Activated CD8-positive, alpha-beta T cell treated with anti-CD3 and anti-CD28 coated beads for 36 hours (primary cell): ENCODE measurements at places on chromosomes 6 and 20.

- no peak for DNase-seq
Measured at GRCh38 chr20:52681288-52681687, 290.9 kb upstream of the TSHZ2 start.

DNA sequence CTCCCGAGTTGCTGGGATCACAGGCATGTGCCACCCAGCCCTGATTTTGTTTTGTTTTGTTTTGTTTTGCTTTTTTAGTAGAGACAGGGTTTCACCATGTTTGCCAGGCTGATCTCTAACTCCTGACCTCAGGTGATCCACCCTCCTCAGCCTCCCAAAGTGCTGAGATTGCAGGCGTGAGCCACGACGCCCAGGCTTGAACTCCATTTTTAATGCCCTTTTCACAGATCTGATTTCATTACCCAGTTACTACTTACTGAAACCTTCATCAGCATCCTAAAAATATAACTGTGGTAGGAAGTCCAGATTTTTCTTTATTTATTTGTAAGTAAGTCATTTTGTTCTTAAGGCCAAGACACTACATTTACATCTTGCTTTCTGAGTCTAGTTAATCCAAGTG, 64.0 kb downstream of the HDDC2 start:
- no peak for DNase-seq

- no peak for DNase-seq
Measured at GRCh38 chr6:7685276-7685675, 40.6 kb upstream of the BMP6 start.

DNA sequence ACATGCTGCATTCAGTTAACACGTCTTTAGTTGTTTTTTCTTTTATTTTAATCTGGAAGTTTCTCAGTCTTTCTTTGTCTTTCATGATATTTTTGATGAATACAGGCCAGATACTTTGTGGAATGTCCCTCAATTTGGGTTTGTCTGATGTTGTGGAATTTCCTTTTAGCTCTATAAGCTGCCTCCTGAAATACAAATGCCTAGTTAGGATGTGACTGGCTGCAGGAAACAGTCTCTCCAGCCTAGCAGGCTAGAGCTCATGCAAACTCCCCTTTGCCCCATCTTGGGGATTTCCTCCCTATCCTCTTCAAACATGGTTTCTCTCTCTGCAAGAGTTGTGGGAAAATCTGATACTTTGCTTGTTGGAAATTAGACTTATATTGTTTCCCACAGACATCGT, 89.3 kb upstream of the JAG1 start:
- DNase-seq: no peak

DNA sequence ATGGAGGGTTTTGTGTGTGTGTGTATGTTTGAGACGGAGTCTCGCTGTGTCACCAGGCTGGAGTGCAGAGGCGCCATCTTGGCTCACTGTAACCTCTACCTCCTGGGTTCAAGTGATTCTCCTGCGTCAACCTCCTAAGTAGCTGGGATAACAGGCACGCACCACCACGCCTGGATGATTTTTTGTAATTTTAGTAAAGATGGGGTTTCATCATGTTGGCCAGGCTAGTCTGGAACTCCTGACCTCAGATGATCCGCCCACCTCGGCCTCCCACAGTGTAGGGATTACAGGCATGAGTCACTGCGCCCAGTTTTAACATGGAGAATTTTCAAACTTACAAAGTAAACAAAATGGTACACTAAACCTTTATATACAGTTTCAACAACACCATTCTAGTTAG, 22.8 kb downstream of the AMD1 start:
- DNase-seq: no peak

DNA sequence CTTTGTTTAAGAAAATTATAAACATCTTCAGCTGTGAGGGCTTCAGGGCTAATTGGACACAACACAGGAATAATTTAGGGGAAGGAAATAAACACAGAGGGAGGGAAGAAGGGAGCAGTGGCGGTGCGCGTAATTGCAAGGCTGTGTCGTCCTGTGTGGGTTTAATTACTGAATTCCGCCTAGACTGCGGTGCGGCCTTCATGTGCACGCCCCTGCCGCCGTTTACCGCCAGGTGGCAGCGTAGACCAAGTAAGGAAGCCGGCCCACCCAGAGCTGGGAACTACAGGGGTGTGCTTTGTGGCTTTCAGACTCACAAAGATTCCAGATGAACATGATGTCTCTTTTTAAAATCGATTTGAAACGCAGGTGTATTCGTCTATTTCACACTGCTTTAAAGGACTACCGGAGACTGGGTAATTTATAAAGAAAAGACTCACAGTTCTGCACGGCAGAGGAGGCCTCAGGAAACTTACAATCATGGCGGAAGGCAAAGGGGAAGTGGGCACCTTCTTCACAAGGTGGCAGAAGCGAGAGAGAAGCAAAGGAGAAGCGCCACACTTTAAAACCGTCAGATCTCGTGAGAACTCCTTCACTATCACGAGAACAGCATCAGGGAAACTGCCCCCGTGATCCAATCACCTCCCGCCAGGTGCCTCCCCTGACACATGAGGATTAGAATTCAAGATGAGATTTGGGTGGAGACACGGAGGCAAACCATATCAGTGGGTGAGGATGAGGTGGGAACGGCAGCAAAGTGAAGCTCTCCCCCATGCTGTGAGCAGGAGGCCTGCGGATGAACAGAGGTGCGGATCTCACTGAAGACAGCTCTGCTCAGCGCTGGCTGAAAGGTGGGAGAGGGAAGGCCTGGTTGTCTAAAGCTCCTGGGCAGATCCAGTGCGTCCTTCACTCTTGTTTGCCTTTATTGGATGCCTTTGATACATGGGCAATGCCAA, 222.0 kb upstream of the PDE10A start:
- peak; percentile 91 for DNase-seq

- peak; percentile 55 for DNase-seq
Measured at GRCh38 chr20:35093267-35093884, 769 bp upstream of the TRPC4AP start.

DNA sequence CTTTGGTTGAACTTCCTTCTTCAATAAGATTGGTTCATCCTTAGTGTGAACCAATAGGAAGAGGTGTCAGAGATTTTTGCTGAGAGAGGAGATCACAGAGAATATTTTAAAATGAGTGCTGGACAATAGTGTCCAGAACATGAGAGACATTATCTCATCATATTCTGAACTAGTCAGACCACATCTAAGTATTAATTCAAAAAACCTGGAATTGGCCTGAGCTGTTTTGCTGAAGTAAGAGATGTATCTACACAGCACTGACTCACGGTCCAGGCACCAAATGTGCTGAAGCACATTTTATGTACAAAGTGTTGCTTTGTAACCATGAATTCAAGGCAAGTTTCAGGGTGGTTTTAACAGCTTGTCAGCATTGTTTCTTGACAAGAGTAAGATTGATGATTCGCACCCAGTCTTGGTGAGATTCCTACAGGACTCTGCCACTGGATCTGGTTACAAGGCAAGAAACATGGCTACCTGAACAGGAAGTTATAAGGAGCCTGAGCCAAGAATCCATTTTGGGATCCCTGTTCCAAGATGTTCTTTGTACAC, 178.2 kb upstream of the HEY2 start:
- DNase-seq: no peak

DNA sequence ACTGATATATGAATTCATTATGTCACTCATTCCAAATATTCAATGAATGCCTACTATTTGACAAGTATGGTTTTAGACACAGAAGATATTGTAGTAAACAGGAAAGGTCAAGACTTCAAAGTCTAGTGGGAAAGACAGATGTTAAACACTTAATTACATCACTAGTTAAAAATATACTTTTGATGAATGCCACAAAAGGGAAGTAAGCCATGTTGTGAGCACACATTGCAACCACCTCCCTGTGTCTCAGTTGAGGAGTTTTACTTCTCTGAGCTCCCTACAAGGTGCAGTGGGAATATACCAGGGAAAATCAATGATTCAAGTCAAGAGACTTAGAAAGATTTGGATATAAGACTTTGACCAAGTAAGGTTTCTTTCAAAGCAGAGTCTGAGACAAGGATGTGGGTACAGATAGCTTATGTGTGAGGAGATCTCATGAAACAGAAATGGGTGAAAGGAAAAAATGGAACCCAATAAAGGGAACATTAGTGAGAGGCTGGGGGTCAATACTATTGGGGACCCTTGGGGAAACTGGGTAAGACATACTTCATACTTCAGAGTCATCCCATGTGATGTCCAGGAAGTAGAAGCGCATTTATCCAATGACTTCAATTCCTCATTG, 503.7 kb downstream of the KIF16B start:
- DNase-seq: no peak

- no peak for DNase-seq
Measured at GRCh38 chr6:36969240-36969691, 14.7 kb downstream of the PI16 start.

GRCh38 chr6:130766239-130767144, 60.7 kb upstream of the SMLR1 start:
- DNase-seq: no peak

GRCh38 chr6:56820060-56820459, 134.8 kb upstream of the BEND6 start:
- no peak for DNase-seq

DNA sequence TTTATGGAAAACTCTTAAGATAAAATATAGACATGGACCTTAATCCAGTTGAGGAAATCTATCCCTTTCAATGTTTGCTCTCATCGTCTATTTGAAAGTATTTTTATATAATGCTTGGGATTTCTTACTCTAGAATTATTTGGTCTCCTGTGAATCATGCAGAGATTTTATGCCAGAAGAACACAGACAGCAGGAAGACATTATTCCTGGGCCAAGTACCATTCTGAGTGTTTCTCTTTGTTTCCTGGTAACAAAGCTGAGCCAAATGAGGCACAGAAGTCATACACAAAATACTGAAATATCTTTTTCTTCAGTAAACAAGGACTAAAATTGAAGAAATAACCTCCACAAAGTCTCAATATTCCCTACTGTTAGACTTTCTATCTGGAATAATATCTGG, 538.2 kb upstream of the EYS start:
- no peak for DNase-seq

DNA sequence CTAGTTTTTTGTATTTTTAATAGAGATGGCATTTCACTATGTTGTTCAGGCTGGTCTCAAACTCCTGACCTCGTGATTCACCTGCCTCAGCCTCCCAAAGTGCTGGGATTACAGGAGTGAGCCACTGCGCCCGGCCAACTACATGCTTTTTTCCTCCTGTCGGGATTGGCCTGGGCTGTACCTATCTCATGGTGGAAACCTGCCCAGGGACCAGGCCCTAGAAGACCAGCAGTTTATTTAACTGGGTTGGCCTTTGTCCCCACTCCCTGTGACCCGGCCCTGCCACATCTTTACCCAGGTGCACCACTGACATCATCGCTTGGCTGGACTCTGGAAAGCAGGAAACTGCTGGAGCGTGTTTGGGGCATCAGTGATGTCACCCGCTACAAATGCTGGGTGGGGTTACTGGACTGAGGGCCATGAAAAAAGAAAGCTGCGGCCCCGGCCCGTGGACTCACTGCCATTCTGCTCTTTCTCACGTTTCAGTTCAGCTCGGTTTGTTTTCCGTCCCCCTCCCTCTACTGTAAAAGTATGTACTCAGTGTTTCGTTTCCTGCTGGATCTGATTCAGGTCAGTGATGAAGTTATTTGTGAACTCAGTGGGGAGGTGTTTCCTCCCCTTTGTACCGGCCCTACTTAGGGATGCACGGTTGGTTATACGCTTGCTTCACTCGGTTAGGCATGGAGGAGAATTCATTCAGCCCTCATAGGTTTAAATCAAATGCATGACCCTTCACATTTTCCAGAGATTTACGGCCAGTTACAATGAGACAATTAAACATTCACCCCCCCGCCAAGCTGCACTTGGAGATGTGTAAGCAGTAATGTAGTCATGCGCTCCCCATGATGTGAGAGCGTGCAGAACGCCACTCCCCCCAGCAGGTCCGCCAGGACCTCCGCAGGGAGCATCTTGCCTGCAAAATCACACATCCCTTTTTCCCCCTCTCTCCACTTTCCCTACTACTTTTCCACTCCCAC, 179.3 kb downstream of the MTHFD1L start:
- DNase-seq: no peak

GRCh38 chr6:3383525-3383924, 73.3 kb downstream of the SLC22A23 start:
- no peak for DNase-seq

- DNase-seq: no peak
Measured at GRCh38 chr6:43801495-43802181, 31.6 kb downstream of the VEGFA start.

GRCh38 chr20:39855799-39856198, 833.2 kb downstream of the MAFB start:
- DNase-seq: no peak

GRCh38 chr6:170024940-170025339, 265.9 kb downstream of the DLL1 start:
- no peak for DNase-seq

DNA sequence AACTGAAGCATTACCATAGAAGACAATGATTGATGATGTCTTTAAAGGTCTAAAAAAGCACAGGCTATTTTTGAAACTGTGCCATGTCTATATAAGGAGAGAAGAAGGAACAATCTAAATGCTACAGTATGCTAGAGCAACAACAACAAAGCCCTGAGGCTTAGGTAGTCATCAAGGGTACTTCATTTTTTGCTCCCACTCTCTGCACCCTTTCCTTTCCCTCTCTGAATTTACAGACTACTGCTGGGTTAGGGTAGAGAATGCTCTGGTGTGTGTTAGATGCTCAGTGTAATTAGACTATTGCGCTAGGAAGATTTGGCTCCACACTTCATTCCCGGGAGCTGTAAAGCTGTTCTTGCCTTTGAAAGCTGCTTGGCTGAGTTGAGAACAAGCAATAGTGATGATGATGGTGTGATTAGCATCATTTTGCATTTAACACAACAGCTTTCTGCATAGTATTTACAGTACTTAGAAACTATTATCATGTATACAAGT, 1262.5 kb upstream of the CITED2 start:
- no peak for DNase-seq

DNA sequence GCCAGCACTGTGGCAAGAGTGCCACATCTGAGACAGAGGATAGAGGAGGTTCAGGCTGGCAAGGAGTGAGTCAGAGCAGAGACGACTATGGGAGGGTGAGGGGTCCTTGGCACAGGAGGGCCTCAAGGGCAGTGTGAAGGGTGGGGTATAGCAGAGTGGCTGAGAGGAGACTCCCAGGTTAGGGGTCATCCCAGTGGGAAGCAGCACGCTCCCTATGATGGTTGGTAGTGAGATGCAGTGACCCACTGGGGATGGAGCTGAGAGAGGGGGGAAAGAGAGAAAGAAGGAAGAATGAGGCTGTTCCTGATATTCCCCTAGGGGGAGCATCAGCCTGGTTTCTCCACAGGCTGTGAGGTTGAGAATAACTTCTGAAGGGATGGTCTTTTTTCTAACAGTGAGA, 97.3 kb downstream of the INSM1 start:
- DNase-seq: no peak

GRCh38 chr20:10954908-10955580, 281.2 kb upstream of the JAG1 start:
- DNase-seq: no peak

GRCh38 chr20:59322585-59323454, 22.4 kb downstream of the EDN3 start:
- no peak for DNase-seq

- peak; percentile 16 for DNase-seq
Measured at GRCh38 chr6:49551866-49552129, 1.3 kb downstream of the C6orf141 start.

DNA sequence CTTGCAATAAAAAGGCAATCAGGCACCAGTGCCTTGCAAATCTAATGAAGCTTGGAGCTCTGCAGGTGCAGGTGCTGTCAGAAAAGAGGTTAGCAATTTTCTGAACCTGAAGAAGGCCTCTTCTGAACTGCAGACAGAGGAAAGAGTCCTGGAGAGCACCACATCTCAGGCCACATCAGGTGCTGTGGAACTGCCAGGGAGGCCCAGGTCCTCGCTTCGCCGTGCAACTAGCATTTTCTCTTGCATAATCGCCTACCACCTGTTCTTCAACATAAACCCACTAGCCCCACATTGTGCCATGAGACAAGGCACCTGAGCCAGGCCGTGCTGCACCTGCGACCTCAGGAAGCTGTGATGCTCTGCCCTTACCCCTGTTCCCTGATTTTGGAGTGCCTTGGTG, 187.6 kb downstream of the DTNBP1 start:
- no peak for DNase-seq
